ENCODE measurements at places on chromosomes 1 and 21.

DNA sequence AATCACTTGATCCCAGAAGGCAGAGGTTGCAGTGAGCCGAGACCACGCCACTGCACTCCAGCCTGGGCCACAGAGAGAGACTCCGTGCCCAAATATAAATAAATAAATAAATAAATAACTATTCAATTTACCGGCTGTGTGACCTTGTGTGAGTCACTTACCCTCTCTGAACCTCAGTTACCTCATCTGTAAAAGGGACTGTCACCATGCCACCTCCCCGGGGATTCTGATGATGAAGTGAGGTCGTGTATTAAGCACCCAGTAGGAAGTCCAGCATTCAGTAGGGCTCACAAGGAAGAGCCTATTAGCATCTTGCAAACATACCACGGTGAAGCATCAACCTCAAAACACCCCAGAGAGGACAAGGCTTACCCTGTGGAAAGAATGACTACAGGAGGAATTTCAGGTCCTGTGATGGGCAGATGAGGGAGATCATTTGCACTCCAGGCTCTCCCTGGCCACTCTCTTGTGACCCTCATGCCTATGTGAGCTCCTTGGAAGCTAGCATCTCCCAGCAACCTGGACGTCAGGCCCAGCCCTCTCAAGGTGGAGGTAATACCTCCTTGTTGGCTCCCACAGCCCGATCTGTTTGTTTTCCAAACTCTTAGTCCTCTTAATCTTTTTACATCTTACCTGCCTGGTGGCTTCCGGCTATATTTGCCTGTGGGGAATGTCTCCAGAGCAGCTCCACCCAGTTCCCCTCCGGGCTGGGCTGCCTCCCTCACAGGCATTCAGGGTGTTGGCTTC is 7.6 kb upstream of the C1QA start:
- no peak for DNase-seq

DNA sequence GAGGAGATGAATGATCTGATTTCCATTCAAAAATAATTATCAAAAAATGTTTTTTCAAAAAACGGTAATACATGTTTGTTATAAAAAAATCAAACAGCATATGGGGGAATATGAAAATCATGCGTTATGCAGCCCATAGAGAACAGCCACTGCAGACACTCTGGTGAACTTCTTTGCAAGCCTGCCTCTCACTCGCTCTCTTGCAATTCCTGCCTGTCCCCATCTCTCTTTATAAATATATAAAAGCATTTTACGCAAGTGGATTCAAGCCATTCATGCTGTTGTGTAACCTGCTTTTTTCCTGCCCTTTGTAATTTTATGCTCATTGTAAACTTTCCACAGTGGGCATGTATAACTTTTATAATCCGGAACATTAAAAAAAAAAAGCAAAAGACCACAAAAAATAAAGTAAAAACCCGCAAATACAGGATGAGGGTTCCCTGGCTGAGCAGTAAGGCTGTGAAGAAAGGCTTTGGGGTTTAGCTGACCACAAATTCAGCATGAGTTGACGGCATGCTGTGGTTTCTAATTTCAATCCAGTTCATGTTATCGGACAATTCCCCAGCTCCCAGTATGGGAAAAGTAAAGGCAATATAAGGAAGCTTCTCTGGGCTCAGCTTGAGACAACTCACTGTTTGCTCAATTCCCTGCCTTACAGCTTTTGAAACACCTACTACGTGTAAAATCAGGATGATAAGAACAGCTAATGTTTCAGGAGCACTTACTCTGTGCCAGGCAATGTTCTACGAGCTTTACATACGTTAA is 52.8 kb upstream of the ZBTB40 start:
- DNase-seq, result no peak

GRCh38 chr1:155070721-155071569 is 7.4 kb downstream of the EFNA4 start:
- DNase-seq, result peak; percentile 89

GRCh38 chr1:89910780-89911179 is 84.1 kb upstream of the ZNF326 start:
- no peak for DNase-seq

DNA sequence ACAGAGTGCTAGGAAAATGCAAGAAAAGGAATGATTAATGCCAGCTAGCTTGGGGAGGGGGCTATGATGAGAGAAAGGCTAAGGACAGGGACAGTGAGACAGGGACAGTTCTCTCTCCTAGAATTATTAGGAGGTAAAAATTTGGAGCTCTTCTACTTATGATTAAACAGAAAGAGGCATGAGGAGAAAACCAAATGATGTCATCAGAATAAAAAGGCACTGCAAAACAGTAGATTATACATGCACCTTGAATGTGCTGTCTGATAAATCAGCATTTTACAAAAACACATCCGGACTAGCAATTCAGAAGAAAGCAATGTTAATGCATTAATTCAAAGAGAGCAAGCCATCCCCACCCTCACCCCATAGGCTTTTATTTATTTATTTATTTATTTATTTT is 277.5 kb downstream of the RGS7 start:
- no peak for DNase-seq

DNA sequence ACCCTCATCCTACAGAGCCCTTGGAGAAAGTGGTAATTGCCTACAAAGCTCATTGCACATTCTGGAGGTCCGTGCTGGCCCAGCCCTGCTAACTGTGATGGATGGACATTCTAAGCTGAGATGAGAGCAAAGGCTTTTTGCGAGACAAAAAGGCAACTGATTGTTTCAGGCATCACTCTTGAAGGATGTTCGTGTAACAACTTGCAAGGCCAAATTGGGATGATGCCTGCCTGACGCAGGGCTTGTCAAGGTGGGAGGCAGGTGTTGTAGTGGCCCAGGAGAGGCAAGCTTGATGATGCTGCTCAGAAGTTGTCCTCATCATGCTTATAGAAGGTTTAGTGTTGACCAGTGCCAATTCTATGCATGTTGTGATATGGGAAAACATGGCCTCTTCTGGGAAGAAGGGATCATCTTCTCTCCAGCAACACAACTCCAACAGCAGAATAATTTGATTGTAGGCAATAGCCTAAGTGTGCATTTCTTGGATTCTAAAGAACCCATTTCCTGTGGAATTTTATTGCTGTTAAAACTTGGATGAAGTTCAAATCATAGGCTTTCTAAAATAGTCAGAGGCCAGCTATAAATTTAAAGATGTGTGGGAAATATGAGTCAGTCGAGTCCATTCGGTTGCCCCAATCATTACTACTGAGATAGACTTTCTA is 102.5 kb upstream of the COA6 start:
- no peak for DNase-seq

DNA sequence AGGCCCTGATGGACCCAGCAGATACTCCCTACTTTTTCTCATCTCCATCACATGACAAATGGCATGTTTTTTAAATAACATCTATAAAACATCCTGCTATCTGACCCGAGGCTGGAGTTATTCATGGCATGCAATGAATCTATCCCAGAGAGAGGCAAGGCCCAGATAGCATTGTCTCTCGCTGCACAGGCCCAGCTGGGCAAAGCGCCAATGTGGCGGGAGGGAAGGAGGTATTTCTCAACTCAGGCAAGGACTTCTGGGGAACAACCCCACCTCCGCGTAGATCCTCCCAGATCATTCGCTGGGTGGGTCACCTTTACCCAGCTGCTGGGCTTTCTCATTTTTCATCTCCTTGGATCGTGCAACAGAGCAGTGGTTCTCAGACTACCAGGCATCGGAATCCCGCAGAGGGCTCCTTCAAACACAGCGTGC is 59.8 kb downstream of the ERG start:
- DNase-seq, result peak; percentile 81

GRCh38 chr1:187696073-187696472 is 867.3 kb downstream of the PLA2G4A start:
- no peak for DNase-seq

- DNase-seq, result no peak
Measured at GRCh38 chr1:67684526-67685066, 405 bp upstream of the GADD45A start.

- DNase-seq, result no peak
Measured at GRCh38 chr1:201551877-201552731, 13.2 kb downstream of the NAV1 start.

DNA sequence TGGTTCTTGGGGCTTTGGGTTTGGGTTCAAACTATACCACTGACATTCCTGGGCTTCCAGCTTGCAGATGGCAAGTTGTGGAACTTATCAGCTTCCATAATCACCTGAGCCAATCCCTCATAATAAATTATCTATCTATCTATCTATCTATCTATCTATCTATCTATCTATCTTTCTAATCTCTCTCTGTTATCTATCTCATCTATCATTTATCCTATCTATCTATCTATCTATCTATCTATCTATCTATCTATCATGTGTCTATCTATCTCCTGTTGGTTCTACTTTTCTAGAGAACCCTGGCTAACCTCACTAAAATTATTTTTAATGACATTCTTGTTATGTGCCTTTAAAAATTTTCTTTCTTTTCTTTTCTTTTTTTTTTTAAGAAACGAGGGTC is 35.8 kb upstream of the AKT3 start:
- DNase-seq, result no peak

DNA sequence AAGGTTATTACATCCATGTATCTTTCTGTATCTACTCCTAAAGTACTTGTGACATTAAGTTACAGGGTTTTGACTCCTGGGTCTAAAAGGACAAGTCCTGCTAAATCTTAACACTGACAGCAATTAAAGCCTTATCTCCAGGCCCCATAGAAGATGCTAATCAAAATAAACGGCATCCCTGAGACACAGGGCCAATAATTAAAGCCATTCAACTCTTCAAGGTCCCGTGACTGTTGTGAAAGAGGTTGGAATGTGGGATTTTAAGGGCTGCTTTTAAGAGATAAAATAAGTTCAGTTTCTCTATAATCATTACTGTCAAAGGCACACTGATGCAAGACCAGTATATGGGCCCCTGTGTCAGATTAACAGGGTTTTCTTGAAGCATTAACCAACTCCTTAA is 8.3 kb downstream of the DNAI4 start:
- no peak for DNase-seq

DNA sequence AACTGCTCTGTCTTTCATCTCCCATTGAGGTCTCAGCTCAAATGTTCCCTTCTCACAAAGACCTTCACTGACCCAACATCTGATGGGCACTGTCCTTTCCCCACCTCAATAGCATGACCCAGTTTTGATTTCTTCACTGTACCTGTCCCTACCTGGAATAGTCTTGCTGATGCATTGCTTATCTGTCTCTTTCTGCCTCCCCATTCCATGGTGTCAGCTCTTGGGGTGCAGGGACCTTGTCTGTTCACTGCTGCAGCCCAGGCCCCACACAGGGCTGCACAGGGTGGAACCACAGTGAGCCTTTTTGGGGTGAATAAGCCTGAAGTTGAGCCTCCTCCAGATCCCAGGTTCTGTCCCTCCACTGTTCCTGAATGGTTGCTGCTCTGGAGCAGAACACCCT is 414.9 kb downstream of the PTPRU start:
- no peak for DNase-seq

- no peak for DNase-seq
Measured at GRCh38 chr1:77543822-77544448, 138.5 kb downstream of the ZZZ3 start.

- peak; percentile 76 for DNase-seq
Measured at GRCh38 chr1:10724052-10724494, 72.4 kb downstream of the CASZ1 start.

DNA sequence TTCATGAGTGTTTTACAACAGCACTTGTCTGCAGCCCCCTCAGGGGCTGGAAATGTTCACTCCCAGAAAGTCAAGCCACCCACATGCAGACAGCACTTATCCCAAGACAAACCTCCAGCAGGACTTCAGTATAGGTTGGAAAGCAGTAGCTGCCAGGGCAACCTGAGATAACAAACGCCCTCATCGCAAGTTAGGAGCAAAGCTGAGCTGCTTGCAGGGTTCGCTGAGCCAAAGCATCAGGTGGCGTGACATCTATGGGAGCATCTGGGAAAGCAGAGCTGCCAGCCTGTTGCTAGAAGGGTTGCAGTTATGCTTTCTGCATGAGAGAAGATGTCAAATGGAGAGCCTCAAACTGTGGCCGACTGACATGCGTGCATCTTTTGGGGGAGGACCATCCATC is 4.2 kb upstream of the STXBP3 start:
- DNase-seq, result no peak

GRCh38 chr1:155105604-155106011 is 22.1 kb upstream of the EFNA1 start:
- no peak for DNase-seq

DNA sequence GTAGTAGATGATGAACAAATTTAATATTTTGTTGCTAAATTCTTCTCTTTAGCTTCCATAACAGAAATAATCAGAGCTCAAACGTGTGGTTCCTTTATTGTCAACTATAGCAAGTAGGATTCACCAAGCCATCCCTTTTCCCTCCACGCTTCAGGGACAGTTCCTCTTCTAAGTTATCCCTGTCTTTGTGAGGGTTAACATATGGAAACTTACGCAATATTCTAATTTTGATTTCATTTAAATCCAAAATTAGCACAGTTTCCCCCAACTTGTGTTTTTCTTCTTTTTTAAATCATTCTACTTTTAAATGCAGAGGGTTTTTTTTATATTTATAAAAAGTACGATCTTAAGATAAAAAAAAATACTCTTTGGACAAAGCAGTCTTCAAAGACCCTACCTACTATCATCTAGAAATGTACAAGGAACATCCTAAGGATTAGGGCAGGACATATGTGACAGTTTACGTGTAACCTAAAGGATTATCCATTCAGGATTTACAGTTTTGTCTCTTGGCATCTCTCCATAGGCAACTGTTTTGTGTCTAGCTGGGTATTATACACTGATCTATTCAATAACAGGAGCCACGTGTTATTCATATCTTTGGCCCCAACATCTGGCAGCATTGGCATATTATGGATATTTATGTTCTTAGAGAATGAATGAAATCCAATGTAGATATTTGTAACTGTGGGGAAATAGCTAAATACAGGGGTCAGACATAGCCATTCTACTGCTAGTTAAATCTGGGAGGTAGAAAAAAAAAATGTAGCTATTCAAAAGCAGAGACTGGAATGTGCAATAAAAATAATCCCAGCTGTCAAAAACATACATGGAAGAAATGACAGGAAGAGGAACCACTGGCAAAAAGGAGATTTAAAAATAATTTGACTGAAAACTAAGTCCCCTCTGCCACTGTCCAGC is 272.9 kb downstream of the NEGR1 start:
- no peak for DNase-seq

DNA sequence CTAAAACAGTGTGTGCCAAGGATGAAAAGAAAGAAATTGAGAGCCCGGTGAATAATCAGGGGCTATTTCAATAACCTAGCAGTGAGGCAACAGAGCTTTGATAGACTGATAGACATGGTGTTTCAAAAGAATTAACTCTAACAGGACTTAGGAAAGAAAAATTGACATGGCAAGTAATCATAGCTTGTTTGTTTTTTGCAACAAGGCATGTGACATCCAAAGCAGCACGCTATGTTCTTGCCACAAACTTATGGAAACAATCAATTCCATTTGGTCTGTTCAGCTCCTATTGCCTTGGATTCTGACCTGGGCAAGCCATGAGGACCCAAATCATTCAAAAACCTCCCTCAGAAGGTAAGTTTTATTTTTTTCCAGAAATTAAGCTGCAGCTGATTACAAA is 608.5 kb downstream of the SMYD3 start:
- DNase-seq, result no peak

- no peak for DNase-seq
Measured at GRCh38 chr1:203934651-203935050, 73.3 kb downstream of the SNRPE start.

Measured in left ventricle myocardium superior (tissue), 1 donor.